ENCODE measurements at places on chromosomes 1 and 21.

DNA sequence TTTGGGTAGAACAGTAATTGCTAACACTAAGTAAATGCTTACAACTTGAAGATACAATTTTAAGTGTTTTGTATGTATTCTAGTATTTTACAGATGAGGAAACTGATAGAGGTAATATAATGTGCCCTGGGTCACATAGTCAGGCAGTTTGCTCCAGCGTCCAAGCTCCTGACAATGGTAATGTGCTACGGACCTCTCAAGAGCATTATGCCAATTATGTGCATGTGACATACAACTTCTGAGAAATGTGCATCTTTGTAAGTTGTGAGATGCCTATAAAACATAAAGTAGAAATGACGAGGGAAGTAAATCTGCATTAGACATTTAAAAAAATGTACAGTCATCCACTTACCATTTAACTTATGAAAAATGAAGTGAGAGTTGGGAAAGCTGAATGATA lies 186.8 kb downstream of the LRRC7 start:
- no peak for DNase-seq

DNA sequence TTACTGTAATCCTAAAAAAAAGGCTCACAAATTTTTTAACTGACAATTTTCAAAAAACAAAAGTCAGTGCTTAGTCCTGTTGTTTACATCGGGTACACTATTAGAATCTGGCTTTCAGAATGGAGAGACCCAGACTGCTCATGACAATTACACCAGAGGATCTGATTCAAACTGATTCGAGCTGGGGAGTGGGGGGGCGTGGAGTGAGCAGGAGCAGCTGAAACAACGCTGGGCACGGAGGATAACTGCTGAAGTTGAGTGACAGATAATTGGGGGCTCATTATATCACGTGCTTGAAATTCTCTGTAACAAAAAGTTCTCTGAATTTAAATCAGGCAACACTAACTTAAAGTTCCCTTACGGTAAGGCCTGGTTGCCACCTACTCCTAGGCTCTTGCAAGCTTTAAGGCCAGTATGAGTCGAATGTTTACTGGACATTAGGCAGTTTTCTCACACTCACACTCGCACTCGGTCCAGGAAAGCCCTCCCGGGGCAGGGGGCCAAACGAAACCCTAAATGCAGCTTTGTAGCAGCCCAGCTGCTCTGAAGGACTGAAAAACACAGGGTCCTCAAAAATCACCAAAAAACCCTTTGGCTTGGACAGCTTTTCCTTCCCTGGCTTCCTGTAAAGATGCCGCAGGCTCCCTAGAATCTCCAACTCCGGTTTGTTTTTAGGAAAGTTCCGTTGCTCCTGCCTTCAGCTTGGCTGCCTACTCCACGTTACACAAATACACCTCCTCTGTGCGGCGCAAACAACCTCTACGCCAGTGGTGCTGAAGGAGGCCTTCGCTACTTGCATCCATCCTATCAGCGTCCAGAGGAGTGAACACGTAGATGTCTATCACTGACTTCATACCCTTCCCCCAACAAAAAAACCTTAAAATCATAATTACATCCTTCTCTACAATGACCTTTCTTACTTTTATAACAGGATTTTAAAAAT lies 42.9 kb downstream of the CAPZB start:
- DNase-seq, result no peak

- DNase-seq, result peak; percentile 28
These were observed 47.9 kb downstream of the LAMC1 start for GRCh38 chr1:183070923-183071618.

GRCh38 chr1:114130846-114131525 lies 22.7 kb downstream of the SYT6 start:
- DNase-seq, result peak; percentile 46

DNA sequence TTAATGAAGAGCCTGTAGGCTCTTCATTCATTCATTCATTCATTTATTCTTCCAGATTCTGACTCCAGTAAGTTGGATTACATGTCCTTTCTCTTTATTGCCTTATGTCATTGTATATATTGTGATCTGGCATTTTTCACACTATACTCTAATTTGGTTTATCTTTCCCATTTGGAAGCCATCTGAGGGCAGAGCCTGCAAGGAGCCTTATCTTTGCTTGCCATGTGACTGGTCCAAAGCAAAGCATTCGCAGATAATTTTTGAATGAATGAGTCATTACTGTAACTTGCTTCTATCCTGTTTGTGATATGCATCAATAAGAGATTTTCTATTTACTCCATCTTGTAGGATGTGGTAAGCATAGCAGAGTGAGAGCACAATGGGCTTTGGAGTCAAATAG lies 108.4 kb upstream of the DAB1 start:
- no peak for DNase-seq

DNA sequence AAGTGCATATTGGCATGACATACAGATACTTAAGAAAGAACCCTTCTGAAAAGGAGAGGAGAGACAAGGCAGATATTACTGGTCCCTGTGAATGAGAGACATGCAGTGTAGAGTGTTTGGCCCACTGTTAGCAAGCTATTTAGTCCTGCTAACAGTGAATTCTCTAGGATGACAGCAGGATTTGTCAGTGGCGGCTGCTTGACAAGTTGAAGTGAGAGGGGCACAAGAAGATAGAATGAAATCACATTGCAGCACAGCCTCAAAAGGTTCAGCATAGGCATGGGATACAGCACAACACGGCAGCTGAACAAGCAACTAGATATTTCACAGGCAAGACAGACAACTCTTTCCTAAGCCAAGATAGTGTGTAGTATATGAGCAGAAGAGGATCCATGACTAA lies 407.9 kb downstream of the PLA2G4A start:
- no peak for DNase-seq

DNA sequence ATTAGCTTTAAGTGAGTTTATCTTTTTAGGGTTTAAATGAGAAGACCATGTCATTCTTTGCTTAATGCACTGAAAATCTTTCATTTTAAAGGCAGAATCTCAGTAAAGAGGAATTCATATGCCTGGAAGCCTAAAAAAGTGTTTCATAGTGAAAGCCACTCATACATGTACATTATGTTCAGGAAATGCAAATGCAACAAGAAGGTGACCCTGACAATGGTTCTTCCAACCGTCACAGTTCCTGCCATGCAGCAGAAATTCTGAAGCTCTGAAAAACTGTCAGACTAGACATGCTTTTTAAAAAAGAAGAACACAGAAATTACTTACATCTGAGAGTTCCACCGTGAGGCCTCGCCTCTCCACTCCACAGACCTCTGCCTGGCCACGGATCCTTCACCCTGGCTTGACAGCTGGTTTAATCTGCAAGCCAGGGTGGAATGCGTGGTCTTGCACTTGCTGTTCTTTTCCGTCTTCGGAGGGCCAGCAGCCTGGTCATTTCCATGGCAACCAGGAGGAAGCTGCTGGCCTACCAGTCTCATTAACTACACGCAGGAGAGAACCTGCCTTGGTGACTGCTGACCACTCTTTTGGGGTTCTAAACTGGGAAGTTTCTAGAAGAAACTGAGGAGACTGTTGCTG lies 41.8 kb upstream of the PAXBP1 start:
- DNase-seq, result no peak

- DNase-seq, result no peak
These were observed 509.1 kb downstream of the KIF26B start for GRCh38 chr1:245663841-245664240.

GRCh38 chr1:116766616-116767469 lies 12.6 kb downstream of the CD2 start:
- no peak for DNase-seq

DNA sequence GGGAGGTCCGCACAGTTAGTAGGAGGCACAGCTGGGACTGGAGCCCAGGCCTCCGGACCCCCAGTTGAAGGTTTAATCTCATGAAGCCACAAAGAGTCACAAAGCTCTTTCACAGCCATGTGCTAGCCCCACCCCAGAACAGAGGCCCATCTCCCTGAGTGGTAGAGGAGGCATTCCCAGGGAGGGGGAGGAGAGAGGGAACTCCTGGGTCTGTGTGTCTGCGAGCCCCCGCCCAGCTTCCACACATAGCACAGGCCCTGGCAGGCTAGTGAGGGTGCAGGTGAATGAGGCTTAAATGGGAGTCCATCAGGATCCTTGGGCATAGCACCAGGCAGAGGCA lies 197.8 kb downstream of the MATN1 start:
- no peak for DNase-seq

GRCh38 chr1:6245086-6245868 lies 1.3 kb downstream of the HES3 start:
- peak; percentile 45 for DNase-seq

- DNase-seq, result no peak
These were observed 28.7 kb downstream of the F3 start for GRCh38 chr1:94512816-94513215.

DNA sequence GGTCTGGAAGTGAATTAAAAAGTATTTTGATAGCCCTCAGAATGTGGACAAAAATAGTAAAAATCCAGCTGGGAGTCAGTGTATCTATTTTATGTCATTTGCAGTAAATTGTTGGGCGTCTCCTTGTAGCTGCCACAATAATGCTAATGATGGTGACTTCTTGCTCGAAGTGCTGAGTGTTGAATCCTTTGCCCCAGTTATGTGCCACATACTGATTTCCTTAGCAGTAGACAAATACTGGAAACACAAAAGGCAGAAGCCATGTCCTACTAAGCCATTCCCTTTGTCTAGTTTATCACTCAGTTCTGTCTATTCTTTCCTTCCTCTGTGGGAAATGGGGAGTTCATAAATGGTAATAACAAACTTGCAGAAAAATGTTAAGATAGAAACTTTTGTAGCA lies 70.7 kb upstream of the CXADR start:
- no peak for DNase-seq

DNA sequence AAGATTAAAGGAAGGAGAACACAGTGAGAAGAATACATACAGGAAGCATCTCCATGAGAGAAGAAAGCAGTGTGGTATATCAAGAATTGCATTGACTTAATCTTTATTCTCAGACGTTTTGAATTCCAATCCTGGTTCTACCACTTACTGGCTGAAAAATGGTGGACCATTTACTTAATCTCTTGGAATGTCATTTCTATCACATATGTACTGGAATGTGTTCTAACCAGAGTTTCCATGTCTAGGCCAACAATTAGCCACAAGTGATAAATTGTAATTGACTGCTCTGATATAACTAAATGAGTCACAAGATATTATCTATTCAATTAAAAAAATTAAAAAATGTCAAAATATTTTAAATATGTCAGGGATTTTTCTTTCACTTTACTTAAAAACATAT lies 626.1 kb downstream of the PTPRC start:
- no peak for DNase-seq

- no peak for DNase-seq
These were observed 5.1 kb downstream of the LRRC3 start for GRCh38 chr21:44460441-44460755.

GRCh38 chr1:175690298-175690697 lies 53.1 kb downstream of the TNR start:
- no peak for DNase-seq

GRCh38 chr1:213984387-213985208 lies 3.2 kb upstream of the PROX1 start:
- DNase-seq, result no peak
